ENCODE measurements at places on chromosomes 12 and 14. TPM values are rescaled to one million over a fixed set of nuclear protein-coding genes. Genes with fewer than 3 reads are reported as not detected.
A peak's percentile ranks its signal among the peaks of the same experiment; 100 is the strongest.

- H3K27me3 ChIP-seq, result no peaks in the 10 kb centered on the region
- no peaks in the 10 kb centered on the region for H3K36me3 ChIP-seq
- no peak overlapping the region for H3K27ac ChIP-seq
- H3K4me3 ChIP-seq, result no peak overlapping the region
- no peak for DNase-seq
Observed at GRCh38 chr12:1444142-1444516, 150.3 kb downstream of the FBXL14 start.

- no peak overlapping the region for H3K4me3 ChIP-seq
- no peaks in the 10 kb centered on the region for H3K27me3 ChIP-seq
- no peak overlapping the region for H3K27ac ChIP-seq
- peaks cover 3% of the 10 kb centered on the region for H3K36me3 ChIP-seq
- DNase-seq, result no peak
Observed at GRCh38 chr14:68178282-68178681, 358.7 kb downstream of the RAD51B start.

DNA sequence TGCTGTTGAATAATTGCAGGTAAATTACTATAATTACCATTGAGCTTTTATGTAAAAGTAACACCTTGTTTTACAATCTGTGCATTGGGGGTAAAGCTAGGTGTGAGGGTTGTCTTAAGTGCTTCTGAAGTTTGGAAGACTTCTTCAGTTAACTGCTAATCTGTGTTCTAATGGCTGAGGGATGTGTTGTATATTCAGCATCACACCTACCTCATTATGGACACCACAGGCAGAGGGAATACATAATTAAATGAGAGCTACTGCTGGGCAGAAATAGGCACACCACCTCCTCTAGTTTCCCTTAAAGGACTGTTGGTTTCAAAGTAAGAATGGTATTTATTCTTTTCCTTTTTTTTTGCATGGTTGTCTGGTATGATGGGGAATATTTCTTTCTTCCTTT lies 502.3 kb upstream of the RGS6 start:
- H3K27me3 ChIP-seq, result no peaks in the 10 kb centered on the region
- no peak for DNase-seq
- peaks cover 29% of the 10 kb centered on the region for H3K36me3 ChIP-seq
- H3K4me1 ChIP-seq, result peaks cover 19% of the 10 kb centered on the region

- DNase-seq, result no peak
- H3K4me3 ChIP-seq, result no peak overlapping the region
- peaks cover 4% of the 10 kb centered on the region for H3K27me3 ChIP-seq
- H3K27ac ChIP-seq, result no peak overlapping the region
- peaks cover 2% of the 10 kb centered on the region for H3K36me3 ChIP-seq
Observed at GRCh38 chr12:68206446-68206845, 19.2 kb downstream of the IL26 start.

DNA sequence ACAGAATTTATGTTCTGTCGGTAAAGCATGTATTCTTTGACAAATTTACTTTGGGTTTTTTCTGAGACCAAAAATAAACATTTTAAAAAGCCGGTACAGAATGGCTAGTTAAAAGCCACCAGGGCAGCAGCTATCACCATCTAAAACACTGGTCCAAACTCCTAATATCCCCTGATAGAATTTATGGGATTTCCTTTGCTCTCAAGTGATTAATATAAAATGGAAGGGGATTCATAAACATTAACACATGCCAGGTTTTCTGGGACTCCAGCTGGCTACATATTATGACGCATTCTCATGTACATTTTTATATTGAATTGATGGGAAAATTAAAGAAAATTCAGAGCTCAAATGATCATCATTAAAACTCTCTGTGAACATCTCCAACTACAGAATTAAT lies 640.8 kb downstream of the C12orf50 start:
- no peak overlapping the region for H3K27ac ChIP-seq
- no peaks in the 10 kb centered on the region for H3K36me3 ChIP-seq
- no peaks in the 10 kb centered on the region for H3K4me1 ChIP-seq
- no peaks in the 10 kb centered on the region for H3K27me3 ChIP-seq

Gene ANAPC5
- total RNA-seq, result 135 TPM

GRCh38 chr14:100409651-100410050 lies 86.5 kb downstream of the SLC25A47 start:
- H3K36me3 ChIP-seq, result peaks cover 2% of the 10 kb centered on the region
- no peak for DNase-seq
- H3K4me3 ChIP-seq, result no peak overlapping the region
- H3K27me3 ChIP-seq, result no peaks in the 10 kb centered on the region
- peaks cover 19% of the 10 kb centered on the region for H3K4me1 ChIP-seq

Gene CRACR2A
- total RNA-seq, result 36.9 TPM

Gene PRPH
- total RNA-seq, result not detected

DNA sequence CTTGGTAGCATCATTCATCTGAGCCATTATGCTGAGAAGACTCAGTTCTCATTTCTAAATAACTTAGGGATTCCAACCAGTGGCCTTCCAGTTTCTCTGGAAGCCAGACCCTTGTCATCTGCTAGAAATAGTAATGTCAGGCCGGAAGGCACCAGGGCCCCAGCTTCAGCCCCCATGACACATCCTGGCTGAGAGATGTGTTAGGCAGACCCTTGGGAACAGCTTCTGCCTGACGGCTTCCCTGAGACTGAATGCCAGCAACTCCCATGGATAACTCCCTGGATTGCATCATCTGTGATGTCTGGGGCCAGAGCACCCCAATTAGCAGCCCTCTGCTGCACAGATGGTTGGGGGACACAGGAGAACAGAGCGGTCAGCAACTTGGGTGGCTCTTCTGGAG lies 583.5 kb upstream of the TBX3 start:
- H3K4me3 ChIP-seq, result no peak overlapping the region
- no peak for DNase-seq
- H3K27ac ChIP-seq, result no peak overlapping the region
- no peaks in the 10 kb centered on the region for H3K27me3 ChIP-seq
- no peaks in the 10 kb centered on the region for H3K36me3 ChIP-seq

- no peaks in the 10 kb centered on the region for H3K27me3 ChIP-seq
- no peak for DNase-seq
- peaks cover 13% of the 10 kb centered on the region for H3K4me1 ChIP-seq
- H3K36me3 ChIP-seq, result peaks cover 9% of the 10 kb centered on the region
- no peak overlapping the region for H3K4me3 ChIP-seq
- no peak overlapping the region for H3K27ac ChIP-seq
Observed at GRCh38 chr12:19276767-19277166, 147.2 kb downstream of the PLEKHA5 start.

Gene OR4E2
- total RNA-seq, result not detected

- DNase-seq, result no peak
- no peak overlapping the region for H3K27ac ChIP-seq
- no peak overlapping the region for H3K4me3 ChIP-seq
- H3K4me1 ChIP-seq, result peaks cover 14% of the 10 kb centered on the region
- H3K27me3 ChIP-seq, result peaks cover 8% of the 10 kb centered on the region
Observed at GRCh38 chr12:53734425-53734824, 7.2 kb upstream of the CALCOCO1 start.

DNA sequence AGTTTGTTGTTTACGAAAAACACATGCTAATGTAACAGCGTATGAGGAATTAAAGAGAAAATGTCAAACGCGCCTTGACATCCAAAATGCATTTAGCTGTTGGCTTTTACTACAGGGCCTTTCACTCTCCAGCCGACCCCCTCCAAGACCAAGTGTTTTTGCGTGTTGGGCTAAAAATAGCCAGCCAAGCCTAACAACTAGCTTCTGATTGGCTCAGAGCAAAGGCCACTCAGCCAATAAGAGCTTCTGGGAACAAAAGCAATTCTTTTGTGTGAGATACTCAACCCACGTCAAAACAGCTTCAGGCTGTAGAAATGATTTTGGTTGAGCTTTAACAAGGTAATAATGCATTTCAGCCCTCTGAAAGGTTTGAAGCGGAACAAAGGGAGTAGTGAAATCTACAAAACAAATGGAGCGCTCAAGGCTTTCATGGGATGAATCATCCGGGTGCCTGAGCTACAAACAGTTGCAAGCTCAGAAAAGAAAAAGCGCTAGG lies 198.7 kb upstream of the DCN start:
- no peak for DNase-seq
- no peak overlapping the region for H3K27ac ChIP-seq
- peaks cover 3% of the 10 kb centered on the region for H3K27me3 ChIP-seq
- peaks cover 11% of the 10 kb centered on the region for H3K4me1 ChIP-seq
- peak overlapping the region; percentile 89 for H3K4me3 ChIP-seq
